ENCODE measurements at places on chromosomes 6 and 20.

DNA sequence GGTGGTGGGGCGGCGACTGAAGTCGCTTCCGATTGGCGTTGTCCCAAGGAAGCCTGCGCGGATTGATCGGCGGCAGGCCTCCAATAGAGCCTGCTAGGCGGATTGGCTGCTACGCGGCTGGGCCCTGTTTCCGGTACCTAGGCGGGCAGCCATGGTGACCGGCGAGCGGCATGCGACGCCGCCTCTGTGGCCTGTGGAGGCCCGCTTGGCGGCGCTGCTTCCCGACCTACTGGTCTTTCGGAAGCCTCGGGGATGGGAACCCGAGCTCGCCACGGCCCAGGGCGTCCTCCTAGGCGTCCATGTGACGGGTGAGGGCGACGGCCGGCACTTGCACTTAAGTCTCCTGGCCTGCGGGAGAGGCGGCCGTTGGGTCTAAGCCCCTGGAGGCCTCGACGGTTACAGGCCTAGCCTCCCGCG is 28.1 kb downstream of the NFYA start:
- DNase-seq = no peak

DNA sequence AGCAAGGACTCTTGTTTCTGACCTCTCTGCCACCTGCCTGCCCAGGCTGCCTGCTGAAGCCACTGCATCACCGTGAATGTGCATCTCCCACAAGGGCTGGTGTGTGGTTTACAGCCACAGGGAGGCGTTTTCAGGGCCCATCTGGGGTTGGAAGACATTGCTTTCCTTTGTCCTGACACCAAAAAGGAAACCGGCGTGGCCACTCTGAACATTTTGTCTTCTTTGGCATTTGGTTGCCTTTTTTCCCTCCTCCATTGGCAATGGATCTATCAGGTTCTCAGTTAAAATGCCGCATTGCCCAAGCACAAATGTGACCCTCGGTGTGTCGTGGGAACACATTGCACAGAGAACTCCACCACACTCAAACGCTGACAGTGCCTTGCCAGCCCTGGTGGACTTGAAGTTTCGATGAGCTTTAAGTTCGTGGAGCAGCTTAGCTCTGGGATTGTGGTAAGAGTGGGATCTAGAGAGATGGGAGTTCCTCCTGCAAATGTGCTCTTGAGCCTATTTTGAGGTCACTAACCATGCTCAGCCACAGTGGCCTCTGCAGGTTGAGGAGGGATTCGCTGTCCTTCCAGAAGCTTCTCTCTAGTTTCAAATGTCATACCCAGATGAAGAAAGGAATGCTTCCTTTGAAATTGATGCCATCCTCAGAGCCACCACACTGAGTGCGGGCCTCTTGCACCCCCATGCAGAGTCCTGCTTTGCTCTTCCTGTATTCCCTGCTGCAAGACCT is 14.8 kb upstream of the PCK1 start:
- DNase-seq = no peak

GRCh38 chr6:117555262-117555849 is 47.0 kb downstream of the GOPC start:
- DNase-seq = no peak

GRCh38 chr6:25399885-25400284 is 120.7 kb downstream of the CARMIL1 start:
- no peak for DNase-seq

- no peak for DNase-seq
These were observed 27.8 kb downstream of the ASIP start for GRCh38 chr20:34268851-34269636.

- DNase-seq = no peak
These were observed 125.1 kb downstream of the TOX2 start for GRCh38 chr20:44039741-44040140.

DNA sequence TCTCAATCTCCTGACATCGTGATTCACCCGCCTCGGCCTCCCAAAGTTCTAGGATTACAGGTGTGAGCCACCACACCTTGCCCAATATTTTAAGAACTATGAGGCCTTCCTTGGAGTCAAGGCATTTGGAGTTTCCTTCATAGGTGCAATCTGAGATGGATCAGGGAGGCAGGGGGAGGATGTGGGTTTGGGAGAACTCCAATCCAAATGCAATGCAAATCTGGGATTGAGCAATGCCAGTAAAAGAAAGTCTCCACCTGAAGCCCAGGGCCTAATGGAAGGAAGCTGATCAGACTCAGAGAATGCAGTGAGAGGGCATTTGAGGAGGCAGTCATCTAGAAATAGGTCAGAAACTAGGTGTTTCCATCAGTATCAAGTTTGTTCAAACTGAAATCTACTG is 21.2 kb downstream of the RSPH3 start:
- peak; percentile 30 for DNase-seq

GRCh38 chr6:11718463-11718862 is 60.1 kb downstream of the ADTRP start:
- no peak for DNase-seq

DNA sequence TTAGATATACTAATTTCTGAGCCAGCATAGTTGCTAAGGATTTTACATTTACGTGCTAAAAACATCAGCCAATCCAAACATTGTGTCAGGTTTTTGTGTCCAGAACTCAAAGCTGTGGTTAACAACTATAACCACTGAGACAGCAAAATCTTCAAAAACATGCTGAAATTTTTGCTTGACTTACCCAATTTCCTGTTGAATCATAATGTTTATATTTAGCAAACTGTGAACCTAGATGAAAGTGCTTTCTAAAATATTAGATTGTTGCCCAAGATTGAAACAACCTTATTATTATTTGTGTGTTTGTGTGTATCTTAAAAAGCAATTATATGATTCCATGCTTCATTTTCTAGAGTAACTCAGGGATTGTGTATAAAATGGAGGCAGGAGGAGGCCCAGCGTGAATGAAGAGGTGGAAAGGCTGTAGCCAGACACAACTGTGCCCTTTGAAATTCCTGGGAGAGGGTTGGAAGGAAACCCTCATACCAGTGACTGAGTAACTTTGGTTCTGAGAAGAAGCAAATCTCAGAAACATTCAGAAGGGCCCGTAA is 48.0 kb downstream of the ARMC2 start:
- peak; percentile 86 for DNase-seq

GRCh38 chr6:87721311-87721710 is 19.3 kb upstream of the AKIRIN2 start:
- DNase-seq = no peak

DNA sequence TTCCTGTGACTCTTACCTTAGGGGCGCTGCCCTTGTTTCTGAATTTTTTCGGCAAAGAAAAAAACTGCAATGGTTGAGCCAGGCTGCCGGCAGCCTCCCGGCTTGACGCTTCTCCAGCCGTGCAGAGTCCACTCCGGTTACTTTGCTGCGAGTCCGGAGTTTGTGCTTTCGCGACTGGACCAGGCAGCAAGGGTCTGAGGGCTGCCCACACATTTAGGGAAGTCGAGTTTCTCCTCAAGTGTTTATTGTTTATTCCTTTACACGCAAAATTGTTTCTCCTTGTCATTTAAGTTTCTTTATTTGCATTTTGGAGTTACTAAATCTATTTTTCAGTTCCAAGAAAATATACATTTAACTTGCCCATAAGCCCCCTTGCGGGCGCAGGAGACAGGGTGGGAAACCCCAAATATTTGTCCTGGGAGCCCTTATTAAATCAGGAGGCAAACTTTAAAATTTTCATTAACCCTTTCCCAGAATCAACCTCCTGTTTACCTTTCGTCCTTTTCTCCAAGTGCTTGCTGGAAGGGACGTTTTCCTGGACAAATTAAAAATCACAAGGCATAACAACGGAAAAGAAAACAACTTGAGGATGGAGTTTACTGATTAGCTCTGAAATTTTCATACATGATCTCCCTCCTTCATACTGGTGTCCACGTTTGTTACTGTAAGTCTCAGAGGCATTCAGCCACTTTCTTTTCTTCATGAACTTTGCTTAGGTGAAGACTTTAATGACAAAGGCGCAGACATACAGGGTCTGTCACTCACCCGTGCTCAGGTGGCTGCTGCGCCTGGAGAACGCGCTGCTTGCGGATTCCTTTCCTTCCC is 1.7 kb upstream of the PDE10A start:
- no peak for DNase-seq

DNA sequence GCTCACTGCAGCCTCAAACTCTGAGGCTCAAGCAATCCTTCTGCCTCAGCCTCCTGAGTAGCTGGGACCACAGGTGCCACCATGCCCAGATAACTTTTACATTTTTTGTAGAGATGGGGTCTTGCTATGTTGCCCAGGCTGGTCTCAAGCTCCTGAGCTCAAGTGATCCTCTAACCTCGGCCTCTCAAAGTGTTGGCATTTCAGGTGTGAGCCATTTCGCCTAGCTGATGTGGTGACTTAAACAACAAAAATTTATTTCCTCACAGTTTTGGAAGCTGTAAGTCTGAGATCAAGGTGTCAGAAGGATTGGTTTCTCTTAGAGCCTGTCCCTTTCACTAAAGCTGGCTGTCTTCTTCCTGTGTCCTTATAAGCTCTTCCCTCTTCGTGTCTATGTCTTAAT is 15.0 kb upstream of the JARID2 start:
- no peak for DNase-seq

GRCh38 chr6:78435671-78436070 is 431.7 kb upstream of the IRAK1BP1 start:
- no peak for DNase-seq

DNA sequence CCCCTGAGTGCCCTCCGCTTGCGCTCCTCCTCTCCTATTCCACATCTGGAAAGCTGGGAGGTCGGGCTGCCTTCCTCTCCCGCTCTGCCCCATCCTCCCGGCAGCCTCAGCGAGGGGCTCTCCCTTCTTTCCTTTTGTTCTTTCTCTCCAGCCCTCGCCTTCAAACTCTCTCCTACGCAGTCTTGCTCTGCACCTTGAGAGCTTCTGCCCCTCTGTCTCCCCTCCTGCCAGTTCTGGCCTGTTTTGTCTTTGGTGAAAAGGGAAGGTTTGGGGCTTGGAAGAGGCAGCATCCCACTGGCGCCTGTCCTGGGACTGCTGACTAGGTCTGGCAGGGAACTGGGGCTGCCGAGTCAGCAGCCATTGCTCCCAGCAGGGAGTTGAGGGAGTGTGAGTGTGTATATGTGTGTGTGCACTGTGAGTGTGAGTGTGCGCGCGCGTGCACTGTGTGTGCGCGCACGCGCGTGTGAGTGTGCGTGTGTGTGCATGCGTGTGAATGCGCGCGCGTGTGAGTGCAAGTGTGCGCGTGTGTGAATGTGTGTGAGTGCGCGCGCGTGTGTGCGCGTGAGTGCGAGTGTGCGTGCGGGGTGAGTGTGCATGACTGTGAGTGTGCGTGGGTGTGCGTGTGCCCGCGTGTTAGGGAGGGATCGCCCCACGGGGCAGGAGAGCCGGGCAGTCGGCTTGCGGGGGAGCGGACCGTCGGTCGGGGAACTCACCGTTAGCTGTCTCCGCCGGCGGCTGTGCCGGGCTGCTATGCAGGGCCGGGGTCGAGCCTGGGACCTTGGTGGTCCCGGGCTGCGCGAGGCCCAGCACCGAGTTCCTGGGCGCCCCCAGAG is 523 bp downstream of the CPXM1 start:
- DNase-seq = no peak

DNA sequence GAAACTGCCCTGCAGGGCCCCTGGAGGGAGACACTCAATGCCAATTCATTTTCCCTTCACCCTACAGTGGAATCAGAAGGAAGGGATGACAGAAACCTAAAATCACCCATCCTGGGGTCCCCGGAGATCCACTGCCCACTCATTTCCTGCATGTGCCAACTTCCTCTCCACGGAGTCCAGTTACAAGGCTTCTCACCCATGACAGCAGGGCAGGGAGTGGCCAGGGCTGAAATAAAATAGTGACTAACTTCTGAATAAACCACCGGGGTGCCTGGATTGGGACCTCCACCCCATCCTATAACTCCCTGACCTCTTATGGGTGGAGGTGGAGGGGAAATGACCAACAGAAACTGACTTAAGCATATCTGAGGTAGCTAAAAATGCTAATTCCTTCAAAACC is 362.3 kb downstream of the MAFB start:
- no peak for DNase-seq

DNA sequence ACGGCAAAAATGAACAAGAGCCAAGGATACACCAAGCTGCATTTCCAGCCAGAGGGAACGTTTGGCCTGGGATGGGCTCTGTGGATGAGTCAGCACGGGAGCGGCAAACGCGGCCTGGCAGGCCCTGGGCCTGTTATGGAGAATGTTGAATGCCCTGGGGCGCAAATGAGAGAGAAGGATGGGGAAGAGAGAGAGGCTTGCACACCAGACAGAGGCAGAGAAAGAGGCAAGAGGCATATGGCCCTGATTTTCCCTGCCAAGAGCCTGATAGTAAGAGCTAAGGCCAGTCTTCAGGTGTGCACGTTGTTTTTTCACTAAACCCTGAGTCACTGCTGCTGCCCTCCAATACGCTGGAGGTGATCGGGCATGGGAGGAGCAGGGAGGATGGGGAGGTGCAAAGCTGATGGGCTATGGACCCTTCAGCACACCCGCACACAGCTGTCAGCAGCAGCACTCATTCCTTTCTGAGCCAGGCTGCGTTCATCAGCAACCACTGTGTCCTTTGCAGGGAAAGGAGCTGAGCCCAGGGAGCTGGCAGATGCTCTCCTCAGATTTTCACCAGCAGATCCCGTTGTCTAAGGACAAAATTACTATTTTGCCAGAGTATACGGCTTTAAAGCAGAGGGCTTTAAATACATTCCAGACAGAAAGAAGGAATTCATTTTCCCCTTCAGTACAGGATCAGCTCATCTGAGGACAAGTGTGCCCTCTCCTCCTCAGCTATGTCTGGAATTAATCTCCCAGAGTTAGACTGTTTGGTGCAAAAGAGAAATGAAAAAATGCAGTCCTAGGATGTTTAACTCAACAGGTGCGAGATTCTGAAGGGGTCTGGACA is 61.7 kb upstream of the SLC22A23 start:
- DNase-seq = peak; percentile 58

- peak; percentile 29 for DNase-seq
These were observed 696 bp upstream of the SIRPA start for GRCh38 chr20:1894471-1894950.

- DNase-seq = no peak
These were observed 121.7 kb upstream of the JAG1 start for GRCh38 chr20:10795286-10796026.

- no peak for DNase-seq
These were observed 10.8 kb downstream of the DDO start for GRCh38 chr6:110404607-110405006.

DNA sequence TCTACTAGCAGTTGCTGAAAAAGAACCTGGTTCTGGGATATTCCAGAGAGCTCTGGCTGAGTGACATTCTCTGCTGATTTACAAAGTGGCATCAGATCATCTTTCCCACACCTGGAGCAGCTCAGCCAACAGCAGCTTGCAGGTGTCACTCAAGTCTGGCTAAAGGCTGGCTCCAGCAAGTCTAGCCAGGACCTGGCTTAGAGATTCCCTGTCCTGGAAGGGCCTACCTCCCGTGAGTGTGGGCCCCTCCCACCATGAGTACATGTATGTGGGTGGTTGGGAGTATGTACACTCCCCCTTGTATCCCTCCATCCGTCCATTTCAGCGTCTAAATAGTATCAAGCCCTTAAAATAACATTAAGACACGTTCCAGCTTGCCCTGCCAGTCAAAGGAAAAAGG is 539.3 kb upstream of the ID4 start:
- no peak for DNase-seq
